Prostate gland (tissue), 2 donors: ENCODE measurements at places on chromosomes 4 and X. TPM values are rescaled to one million over a fixed set of nuclear protein-coding genes. Genes with fewer than 3 reads are reported as not detected.

DNA sequence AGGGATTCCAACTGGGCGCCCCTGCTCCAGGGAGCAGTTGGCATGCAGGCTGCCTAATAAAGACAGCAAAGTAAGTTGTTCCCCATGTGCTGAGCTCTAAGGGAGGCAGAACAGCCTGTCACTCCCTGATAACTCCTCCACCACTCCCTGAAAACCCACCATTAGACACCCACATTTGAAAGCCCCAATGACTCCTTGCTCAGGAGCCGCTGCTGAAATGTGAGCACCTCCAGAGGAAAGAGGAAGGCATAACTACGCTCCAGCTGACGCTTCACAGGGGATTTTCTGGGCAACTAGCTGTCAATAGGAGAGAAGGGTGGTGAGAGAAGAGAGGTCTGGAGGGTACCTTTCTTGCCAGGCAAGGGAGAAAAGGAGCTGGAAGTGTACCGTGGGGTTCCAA lies 62.5 kb downstream of the NPY1R start:
- DNase-seq = no peak

DNA sequence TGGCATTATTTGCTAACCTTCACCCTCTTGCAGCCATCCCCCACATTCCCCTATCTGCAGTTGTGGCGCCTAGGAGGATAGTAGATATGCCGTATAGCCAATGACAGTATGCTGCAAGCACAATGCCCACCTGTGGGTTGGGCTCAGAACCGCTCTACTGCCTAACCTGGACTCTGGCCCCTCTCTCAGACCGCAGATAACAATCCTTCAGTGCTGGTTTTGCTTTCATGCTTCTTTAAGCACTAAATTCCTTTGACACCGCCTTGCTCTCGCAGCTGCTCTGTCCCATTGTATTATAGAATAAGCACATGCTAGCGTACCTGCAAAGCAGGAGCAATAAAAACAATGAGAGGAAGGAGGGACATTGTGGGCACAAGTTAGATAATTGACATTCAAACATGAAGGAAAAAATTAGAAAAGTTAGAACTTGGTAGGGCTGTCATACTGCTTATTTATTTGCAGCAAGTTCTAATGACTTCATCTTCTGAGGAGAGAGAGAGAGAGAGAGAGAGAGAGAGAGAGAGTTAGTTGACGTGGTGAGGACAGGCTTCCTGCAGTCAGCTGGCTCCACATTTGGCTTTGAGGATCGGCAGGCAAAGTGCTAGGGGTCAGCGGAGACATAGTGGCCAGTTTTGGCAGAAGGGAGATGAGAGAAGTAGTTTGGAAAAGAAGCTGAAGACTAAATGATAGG lies 55.8 kb downstream of the WWC2 start:
- no peak for DNase-seq

DNA sequence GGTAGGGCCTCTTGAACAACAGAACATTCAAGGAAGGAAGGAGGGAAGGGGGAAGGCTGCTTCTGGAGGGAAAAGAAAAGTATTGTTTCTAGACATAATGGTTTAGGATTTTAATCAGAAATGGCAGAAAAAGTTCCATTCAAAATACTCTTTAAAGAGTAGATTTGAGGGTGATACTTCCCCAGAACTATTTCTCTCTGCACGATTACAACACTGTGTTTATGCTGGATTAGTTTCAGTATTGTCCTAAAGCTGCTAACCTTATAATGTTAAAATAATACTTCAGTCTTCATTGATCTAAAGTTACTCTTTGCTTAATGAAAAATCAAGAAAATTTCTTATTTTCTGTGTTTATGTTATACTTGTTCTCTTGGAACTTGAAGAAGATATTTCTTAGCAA lies 1026.3 kb upstream of the PABPC4L start:
- DNase-seq = no peak

GRCh38 chr4:152591396-152591795 lies 55.5 kb upstream of the FBXW7 start:
- DNase-seq = no peak

GRCh38 chrX:20129547-20129946 lies 12.1 kb downstream of the EIF1AX start:
- DNase-seq = no peak

DNA sequence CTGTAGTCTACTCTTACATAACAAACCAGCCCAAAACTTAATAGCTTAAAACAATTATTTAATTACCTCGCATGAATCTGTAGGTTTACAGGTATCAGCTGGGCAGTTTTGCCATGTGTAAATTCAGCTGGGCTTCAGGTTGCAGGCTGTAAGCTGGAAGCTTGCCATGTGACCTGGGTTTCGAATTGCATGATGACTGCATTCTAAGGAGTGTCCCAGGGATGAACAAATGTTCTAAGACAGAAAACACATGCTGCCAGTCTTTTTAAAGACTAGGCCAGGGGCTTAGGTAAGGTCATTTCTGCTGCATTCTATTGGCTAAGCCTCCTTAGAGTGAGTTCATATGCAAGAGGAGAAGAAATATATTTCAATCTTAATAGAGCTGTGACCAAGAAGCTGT lies 44.8 kb downstream of the GRIA2 start:
- DNase-seq = no peak

The BEX3 gene
- 418 TPM for total RNA-seq
